ENCODE measurements at places on chromosomes 5 and 9.

DNA sequence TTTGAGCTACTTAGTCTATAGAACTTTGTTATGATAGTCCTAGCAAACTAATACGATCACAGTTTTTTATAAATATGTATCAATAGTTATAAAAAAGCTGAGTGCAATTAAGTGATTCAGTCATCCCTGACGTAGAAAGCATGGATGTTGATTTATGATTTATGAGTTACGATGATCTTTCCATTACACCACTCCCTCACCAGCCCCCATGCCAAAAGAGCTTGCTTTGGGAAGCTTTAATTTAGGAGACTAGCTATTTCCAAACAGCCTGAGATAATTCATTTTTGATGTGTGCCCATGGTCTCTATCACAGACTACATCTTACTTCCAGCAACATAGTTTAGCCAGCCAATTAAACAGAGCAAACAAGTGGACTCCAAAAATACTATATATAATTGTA is 256.8 kb downstream of the GABRG2 start:
- DNase-seq, result no peak

GRCh38 chr9:37989701-37990100 is 79.3 kb downstream of the SHB start:
- DNase-seq, result no peak

GRCh38 chr5:135942202-135942771 is 12.5 kb downstream of the LECT2 start:
- DNase-seq, result no peak

GRCh38 chr5:61352180-61352579 is 20.1 kb downstream of the ZSWIM6 start:
- no peak for DNase-seq

- peak; percentile 72 for DNase-seq
Measured at GRCh38 chr9:122463828-122464632, 13.7 kb downstream of the OR1J1 start.

DNA sequence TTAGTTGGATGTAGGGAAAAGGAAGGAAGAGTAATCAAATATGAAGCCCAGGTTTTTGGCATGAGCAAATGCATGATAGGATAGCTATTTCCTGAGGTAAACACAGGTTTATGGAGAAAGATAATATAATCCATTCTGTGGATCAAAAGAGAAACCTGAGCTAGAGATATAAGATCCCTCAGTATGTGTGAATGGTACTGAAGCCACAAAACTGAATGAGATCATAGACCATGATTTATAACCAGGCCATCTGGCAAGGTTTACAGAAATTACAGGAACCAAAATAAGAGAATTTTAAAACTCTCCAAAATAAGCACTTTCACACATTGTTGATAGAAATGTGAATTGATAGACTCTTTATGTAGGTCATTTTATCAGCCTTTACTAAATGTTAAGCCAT is 28.7 kb upstream of the ECM2 start:
- no peak for DNase-seq

GRCh38 chr9:102456562-102456961 is 538.6 kb upstream of the CYLC2 start:
- no peak for DNase-seq

All from GM12864 (cell line).